ENCODE measurements at places on chromosomes 16 and 17.

DNA sequence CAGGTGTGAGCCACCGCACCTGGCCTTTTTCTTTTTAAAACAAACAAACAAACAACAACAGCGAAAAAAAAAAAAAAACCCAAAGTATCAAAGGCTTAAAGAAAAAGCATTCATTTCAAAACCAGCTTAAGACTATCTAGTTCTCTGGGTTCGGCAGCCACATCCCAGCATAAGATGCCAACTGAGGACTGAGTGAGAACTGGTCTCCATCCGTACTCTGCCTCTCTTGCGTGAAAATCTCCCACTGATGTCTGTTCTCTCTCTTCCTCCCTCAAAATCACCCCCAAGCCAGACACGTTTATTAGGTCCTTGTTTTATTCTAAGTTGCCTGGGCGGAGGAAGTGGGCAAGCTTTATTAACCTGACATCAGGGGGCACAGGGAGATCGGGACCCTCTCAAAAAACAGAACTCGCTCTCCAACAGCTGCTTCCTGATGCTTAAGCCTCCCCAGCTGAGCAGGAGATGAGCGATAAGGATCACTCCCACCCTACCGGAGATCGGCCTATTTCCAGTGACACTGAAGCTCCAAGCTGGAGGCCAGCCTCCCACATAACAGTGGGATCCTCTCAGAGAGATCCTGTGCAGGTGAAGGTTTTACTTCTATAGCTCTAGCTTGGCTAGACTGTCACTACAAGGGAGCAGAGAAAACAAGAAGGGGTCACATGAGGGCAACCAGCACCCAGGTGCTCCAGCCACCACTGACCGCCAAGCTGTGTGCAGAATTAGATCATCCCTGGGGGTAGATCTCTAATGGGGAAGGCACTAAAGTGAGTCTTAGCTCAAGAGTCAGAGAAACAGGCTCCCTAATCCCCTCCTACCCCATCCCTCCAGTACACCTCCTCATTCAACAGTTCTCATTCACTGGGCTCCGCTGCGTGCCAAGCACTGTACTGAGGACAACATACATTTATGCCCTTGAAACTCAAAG is 13.6 kb downstream of the CDC42EP4 start:
- H3K36me3 ChIP-seq = no peaks in the 10 kb centered on the region
- H3K4me3 ChIP-seq = no peak overlapping the region
- ATAC-seq = no peak
- H3K27me3 ChIP-seq = peaks cover 4% of the 10 kb centered on the region
- H3K4me1 ChIP-seq = no peaks in the 10 kb centered on the region

- H3K27ac ChIP-seq = no peak overlapping the region
- peaks cover 21% of the 10 kb centered on the region for H3K4me1 ChIP-seq
- H3K36me3 ChIP-seq = no peaks in the 10 kb centered on the region
- no peak for ATAC-seq
- H3K4me3 ChIP-seq = peak overlapping the region; percentile 8
- peaks cover 36% of the 10 kb centered on the region for H3K27me3 ChIP-seq
Measured at GRCh38 chr16:10618710-10619209, 38.4 kb upstream of the EMP2 start.

- no peaks in the 10 kb centered on the region for H3K36me3 ChIP-seq
- no peak overlapping the region for H3K27ac ChIP-seq
- no peaks in the 10 kb centered on the region for H3K4me1 ChIP-seq
- ATAC-seq = peak; percentile 9
Measured at GRCh38 chr16:85436636-85437165, 176.4 kb upstream of the GSE1 start.

DNA sequence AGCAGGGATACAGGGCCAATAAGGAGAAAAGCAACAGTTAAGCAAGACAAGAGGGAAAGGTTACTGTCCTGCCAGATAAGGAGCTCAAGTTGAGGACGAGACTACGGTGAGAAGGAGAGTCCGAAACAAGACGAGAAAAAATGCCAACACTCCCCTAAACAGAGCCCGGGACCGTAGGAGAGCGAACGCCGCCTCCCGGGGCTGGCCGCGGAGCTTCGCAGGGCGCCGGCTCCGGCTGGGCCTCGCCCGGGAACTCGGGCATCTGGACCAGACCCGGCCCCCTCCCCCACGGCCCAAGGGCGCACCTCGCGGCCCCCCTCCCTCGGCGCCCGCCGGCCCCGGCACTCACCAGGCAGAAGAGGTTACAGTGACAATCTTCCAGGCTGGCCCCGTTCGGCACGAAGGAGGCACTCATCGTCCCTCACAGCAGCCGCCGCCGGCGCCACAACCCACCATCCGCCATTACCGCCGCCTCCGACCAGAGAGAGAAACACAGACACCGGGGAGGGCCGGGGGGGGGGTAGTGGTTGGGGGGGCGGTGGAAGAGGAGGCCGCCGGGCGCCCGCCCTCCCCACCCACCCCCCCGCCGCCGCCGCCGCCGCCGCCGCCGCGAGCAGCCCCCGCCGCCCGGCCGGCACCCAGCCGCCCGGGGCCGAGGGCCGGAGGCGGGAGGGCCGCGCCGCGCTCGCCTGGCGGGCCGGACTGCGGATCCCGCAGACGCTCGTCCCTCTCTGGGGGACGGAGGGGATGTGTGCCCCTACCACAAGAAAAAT is at the start of gene MED13:
Gene MED13 (minus strand): TSS at position 488 of the 773 bp plus-strand sequence. CDS start 73 bp downstream, at position 415.
- H3K36me3 ChIP-seq = peaks cover 16% of the 10 kb centered on the region
- peaks cover 37% of the 10 kb centered on the region for H3K4me1 ChIP-seq
- no peaks in the 10 kb centered on the region for H3K27me3 ChIP-seq
- H3K4me3 ChIP-seq = peak within 1 kb of the TSS; percentile 94
- H3K27ac ChIP-seq = peak within 1 kb of the TSS; percentile 91

GRCh38 chr17:29127840-29128239 is 52.4 kb downstream of the MYO18A start:
- peaks cover 35% of the 10 kb centered on the region for H3K4me1 ChIP-seq
- no peaks in the 10 kb centered on the region for H3K27me3 ChIP-seq
- no peak overlapping the region for H3K4me3 ChIP-seq
- H3K36me3 ChIP-seq = peaks cover 15% of the 10 kb centered on the region
- no peak overlapping the region for H3K27ac ChIP-seq

DNA sequence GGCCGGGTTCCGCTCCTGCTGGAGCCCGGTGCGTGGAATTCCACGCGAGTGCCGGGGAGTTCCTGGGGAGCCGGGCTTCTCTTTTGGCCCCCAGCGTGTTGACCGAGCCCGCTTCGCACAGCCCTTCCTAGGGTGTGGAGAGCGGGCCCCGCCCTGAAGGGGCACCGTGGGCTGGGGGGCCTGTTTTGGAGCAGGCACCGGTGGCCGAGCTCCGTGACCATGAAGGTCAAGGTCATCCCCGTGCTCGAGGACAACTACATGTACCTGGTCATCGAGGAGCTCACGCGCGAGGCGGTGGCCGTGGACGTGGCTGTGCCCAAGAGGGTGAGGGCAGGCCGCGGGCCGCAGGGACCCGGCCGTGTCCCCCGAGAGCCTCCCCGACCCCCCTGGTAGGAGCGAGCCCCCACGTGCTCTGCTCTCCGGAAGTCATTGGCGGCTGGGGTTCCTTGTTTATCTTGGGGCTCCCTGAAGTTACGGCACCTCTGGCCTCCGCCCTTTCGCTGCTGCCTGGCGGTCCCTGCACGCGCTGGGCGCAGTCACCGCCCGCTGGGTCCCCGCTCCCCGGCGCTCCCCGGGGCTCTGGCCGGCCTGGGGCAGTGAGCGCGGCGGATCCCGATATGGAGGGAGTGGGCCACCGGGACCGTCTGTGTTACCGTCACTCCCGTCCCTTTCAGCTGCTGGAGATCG is 528 bp downstream of the HAGHL start:
- H3K27me3 ChIP-seq = no peaks in the 10 kb centered on the region
- H3K4me3 ChIP-seq = peak overlapping the region; percentile 71
- peak; percentile 46 for ATAC-seq
- peaks cover 31% of the 10 kb centered on the region for H3K4me1 ChIP-seq
